Osteoblast (primary cell): ENCODE measurements at places on chromosomes 7 and 10. TPM values are rescaled to one million over a fixed set of nuclear protein-coding genes. Genes with fewer than 3 reads are reported as not detected.

Gene DNAH11
- total RNA-seq: under 0.01 and 1.1 TPM in 2 replicates

GRCh38 chr10:122543676-122544445, 16.7 kb upstream of the DMBT1 start:
- DNase-seq: no peak

Gene EPHB6
- 2.4 and 4.0 TPM in 2 replicates for total RNA-seq

Gene TRIP6
- total RNA-seq: 115 TPM in 2 replicates

Gene ACTL6B
- not detected in 2 replicates for total RNA-seq

Gene SLC39A12
- not detected in 2 replicates for total RNA-seq

Gene CALHM3
- not detected in 2 replicates for total RNA-seq

DNA sequence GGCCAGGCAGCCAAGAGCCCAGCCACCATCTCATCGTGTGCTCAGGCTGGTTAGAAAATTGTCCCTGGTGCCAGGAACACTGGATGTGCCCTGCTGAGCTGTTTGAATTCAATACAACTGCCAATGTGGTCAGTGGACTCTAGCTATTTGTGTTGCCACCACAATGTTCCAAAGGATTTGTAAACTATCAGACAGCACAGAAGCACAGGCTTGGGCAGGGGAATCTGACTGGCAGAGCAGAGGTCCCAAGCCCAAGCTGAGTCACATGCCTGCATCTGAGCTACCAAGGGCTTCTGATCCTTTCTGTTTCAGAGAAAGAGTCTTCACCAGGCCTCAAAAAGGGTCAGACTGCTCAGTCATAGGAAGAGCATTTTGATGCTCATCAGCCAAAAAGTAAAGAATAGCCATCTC, 232.1 kb upstream of the SEMA3C start:
- DNase-seq: peak; percentile 83

DNA sequence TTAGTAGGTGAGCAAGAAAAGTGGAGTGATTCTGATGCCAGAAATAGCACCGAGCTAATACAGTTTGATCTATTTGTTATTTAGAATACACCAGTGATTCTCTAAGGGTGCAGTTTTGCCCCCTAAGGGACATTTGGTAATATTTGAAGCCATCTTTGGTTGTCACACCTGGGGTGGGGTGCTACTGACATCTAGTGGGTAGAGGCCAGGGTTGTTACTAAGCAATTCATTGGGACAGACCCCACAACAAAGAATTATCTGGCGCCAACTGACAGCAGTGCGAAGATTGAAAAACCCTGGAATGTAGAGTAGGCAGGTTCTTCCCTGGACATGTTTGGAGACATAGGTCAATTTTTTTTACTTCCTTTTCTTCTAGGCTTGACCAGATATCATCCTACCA, 14.6 kb downstream of the PALS2 start:
- no peak for DNase-seq

- DNase-seq: no peak
Measured at GRCh38 chr10:2351566-2351965, 614.2 kb upstream of the ADARB2 start.

DNA sequence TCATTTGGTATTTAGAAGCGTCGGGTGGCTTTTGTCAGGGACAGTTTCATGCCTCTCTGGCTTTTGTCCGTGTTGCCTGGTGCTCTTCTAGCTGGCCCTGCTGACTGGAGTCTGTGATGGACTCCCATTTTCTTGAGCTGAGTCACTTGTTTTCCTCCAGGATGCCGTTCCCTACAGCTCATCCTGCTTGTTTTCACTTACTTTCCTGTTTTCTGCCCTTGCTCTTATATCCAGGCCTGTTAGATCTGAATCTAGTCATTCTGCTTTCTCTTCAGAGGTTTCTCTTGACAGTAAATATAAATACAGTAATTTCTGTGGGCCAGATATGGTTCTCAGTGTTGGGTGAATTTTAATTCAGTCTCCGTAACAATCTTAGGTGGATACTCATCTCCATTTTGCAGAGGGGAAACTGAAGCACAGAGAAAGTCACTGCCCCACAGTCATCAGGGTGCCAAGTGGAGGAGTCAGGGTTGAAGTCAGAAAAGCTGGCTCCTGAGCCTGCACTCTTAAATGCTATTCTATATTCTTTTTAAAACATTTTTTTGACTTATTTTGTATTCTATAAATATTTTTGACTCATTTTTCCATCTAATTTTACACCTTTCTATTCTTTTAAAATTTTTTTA, 85.4 kb downstream of the CCNY start:
- DNase-seq: peak; percentile 89

- no peak for DNase-seq
Measured at GRCh38 chr10:7679256-7679655, 12.5 kb upstream of the ITIH5 start.

DNA sequence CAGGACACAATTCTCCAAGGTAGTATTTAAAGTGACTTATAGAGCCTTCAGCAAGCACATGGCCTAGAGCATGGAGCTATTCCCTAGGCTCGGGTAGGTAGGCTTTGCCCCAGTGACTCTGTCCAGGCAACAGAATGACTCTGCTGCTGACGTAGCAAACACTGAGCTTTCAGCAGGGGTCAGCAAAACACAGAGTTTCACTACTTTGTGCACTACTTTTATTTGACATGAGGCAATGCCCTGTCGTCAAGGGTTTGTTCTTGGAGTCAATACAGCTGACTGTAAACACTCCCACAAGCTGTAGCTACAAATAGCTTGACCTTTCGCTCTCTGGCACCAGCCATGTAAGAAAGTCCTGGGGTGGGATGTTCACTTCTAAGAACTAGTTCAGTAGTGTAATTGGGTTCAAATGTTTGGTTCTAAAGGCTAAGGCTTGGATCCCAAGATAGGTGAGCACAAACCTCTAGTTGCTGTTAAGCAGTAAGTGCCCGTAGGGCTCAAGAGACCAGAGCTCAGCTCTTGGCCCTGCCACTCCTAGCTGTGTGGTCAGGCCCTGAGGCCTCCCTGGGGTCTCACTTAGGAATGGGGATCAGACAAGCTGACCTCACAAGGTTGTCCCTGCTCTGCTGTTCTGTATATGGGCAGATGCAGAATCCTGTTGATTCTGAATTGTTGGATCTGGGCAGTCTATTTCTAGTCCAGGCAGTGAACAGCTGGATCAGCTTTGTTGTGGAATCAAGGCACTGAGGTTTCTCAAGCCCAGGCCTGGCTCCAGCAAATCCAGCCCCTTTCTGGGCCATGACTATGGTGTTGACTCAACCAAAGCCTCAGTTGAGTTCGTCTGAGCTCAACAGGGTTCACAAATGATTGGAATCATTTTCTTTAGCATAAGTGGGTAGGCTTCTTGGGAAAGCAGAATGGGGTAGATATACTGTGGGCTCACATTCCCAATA, 10.7 kb downstream of the NODAL start:
- no peak for DNase-seq

GRCh38 chr7:107596881-107597581, 17.0 kb downstream of the BCAP29 start:
- no peak for DNase-seq

GRCh38 chr10:132453470-132453861, 56.5 kb downstream of the PWWP2B start:
- DNase-seq: no peak

DNA sequence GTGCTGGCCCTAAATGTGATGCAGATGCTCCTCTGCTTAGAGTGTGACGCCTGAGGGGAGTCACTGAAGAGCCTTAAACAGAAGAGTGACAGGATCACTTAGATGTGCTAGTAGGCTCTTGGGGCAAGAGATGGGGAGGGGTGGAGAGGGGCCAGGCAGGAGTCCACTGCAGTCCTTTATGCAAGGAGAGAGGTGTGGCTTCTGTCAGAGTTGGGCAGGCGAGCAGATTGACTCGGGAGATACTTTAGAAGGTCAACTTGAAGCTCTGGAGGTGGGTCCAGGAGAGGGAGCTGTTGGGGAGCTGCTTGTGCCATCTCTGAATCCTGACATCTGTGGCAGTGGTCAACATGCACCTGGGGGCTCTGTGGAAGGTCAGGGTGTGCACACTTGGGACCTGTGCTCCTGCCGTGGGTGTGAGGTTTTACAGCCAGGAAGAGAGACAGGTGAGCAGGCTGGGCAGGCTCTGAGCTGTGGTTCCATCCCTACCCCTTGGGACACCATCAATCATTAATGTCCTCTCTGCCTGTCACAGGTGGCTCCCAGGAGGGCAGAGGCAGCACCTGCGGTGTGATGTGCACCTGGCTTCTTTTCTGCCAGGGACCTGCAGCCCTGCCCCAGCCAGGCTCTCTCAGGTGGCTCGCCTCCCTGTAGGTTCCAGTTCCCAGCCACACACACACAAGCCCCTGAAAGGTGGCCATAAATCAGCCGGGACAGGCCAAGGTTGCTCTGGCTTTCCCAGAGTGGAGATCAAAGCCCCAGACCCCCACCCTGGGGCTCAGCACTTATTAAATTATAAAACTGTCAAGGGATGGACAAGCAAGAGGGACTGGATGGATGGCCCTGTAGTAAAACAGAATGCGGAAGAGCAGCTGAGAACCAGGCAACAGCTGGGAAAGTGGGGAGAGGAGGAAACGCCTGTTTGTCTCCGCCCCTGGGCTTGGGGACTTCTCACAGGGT, 14.0 kb downstream of the NEURL1 start:
- DNase-seq: peak; percentile 47

DNA sequence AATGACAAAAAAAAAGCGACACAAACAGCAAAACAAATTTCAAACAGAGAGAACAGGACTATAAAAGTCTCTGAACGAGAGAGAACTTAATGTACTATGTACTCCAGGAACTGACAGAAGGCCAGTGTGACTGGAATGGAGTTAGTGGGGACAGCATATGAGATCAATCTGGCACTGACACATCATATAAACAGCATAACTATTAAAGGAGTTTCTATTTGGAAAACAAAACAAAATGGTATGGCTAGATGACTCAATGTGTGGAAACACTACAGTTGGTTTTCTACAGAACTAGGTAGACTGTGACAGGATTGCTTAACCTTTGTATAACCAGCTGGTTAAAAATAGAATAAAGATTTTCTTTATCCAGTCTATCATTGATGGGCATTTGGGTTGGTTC, 232.9 kb upstream of the KAT6B start:
- no peak for DNase-seq

- no peak for DNase-seq
Measured at GRCh38 chr10:60367901-60368300, 21.8 kb downstream of the ANK3 start.

GRCh38 chr10:49611816-49612512, 1.9 kb downstream of the SLC18A3 start:
- peak; percentile 85 for DNase-seq

- no peak for DNase-seq
Measured at GRCh38 chr7:13111230-13111629, 423.8 kb downstream of the ARL4A start.

DNA sequence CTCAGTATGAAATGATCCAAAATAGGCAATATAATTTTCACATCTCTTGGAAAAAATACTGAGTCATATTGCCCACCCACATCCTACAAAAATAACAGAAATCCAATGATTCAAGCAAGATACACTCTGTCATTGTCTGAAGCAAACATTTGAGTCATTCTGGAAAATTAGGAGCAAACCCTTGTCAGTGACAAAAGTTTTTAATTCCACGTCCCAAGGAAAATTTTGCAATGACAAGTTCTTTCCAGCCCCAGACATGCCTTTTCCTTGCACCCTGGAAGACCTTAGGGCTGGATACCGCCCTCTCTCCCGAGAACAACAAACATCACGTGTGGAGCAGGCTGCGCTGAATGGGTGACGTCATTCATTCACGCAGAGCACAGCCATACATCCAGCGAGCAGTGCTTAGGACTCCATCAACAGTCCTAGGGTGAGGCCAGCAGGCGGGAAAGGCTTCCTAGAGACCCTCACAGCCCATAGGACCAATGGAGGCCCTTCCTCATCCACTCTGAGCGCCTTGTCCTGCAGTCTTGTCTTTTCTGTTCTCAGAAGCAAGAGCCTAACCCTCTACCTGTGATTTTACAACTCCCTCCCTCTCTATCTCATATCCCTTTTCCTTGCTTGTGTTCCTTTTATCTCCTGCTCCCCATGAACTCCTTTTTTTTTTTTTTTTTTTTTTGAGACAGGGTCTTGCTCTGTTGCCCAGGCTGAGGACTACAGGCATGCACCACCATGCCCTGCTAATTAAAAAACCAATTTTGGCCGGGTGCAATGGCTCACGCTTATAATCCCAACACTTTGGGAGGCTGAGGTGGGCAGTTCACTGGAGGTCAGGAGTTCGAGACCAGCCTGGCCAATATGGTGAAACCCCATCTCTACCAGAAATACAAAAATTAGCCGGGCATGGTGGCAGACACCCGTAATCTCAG, 23.5 kb upstream of the KDM7A start:
- no peak for DNase-seq

DNA sequence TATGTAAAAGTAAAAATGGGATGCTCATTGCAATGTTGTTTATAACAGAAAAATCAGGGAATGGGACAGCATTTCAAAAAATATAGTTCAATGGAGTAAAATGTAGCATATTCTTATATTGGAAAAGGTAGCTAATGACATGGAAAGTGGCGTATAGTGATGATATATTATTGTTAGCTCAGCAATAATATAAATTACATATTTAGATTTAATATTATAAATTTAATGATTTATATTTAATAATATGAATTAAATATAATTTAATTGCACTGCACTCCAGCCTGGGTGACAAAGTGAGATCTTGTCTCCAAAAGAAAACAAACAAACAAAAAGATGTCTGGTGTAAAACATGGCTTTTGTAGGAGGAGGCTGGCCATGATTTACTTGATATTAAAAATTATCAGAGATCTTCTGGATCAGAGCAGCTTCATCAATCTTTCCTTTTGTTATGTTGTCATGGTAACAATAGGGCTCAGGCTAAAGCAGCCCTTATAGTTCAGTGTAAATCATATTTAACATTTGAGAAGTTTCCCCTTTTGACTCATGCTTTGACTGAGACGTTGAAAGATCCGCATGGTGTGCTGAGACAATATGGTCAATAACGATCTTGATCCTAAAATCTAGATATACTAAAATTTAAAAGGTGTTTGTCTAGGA, 23.2 kb downstream of the OR6B1 start:
- DNase-seq: no peak

Gene MUC3A
- not detected in 2 replicates for total RNA-seq

GRCh38 chr7:70997261-70997660, 134.7 kb upstream of the GALNT17 start:
- no peak for DNase-seq

Gene ABCA13
- total RNA-seq: 3.6 and 4.4 TPM in 2 replicates

- DNase-seq: no peak
Measured at GRCh38 chr10:124669824-124670654, 74.1 kb downstream of the FAM53B start.

- no peak for DNase-seq
Measured at GRCh38 chr7:121069346-121070100, 81.0 kb downstream of the CPED1 start.

Gene ZNF425
- 4.3 and 4.7 TPM in 2 replicates for total RNA-seq

DNA sequence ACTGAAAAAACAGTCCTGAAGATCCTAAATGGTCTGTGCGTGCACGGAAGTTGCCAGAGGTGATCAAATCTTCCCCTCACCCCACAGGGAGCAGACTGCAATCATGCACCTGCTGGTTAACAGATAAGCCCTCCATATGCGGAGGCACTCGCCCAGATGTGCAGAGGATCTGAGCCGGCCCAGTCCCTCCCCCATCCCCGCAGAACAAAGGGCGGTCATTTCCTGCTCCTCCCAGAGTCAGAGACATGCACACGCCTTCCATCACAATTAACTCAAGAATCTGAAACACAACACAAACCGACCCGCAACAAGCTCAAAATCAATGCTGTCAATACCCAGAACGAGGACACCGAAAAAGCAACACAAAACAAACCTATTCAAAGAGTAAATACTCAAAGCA, 24.2 kb downstream of the CRTAC1 start:
- DNase-seq: no peak
